CD4-positive, alpha-beta T cell treated with Interleukin-6 at 100 ng/mL for 8 hours (primary cell): ENCODE measurements at places on chromosomes 3 and 15.

- DNase-seq = no peak
Measured at GRCh38 chr3:10834951-10835350, 18.9 kb downstream of the SLC6A11 start.

DNA sequence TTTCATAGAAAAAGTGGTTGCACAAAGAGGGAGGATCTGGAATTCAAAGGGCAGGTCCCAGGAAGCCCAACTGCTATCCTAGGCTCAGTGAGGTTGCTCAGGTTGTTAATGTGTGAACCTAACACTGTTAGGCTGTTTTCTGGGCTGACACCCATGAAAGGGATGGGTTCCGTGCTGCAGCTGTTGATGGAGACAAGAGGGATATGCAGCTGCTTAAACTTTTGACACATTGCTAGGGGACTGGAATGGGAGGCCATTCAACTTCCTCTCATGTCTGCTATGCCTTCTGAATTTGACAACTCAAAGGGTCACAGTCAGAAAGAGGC is 198.0 kb upstream of the NR2E3 start:
- DNase-seq = no peak

DNA sequence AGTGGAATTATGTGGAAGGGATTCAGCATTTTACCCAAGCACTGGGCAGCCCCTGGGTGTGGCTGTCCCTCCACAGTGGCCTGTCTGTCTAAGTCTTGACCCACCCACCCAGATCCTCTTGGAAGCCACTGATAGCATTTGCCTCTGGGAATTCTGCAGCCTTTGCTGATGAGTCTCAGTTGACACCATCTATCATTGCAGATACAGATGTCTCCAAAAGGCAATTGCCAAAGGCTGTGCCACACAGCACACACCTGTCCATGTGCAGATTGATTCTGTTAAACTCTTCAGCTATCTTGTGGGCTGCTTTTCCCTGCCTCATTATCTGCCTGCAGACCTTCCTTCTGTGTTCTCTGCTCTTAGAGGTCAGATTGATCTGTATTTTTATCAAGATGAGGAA is 18.1 kb downstream of the CX3CR1 start:
- DNase-seq = no peak

- no peak for DNase-seq
Measured at GRCh38 chr3:149975919-149976318, 5.2 kb upstream of the PFN2 start.

DNA sequence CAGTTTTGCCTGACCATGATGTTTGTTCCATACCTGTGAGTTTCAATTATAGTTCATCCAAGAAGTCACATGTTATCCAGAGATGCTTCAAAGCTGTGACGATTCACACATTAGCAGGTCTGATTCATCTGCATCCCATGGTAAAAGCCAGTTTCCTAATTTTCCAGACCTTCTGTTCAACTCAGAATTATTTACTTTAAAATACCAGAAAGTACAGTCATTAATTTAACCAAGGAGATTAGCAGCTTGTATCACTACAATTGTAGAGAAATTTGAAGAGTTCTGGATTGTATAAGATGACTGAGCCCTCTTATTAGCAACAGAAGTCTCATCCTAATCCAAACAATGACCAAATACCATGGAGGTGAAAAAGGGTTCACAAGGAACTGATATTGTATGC is 76.1 kb upstream of the THBS1 start:
- DNase-seq = no peak
